Activated T-helper 1 cell treated with anti-CD3 and anti-CD28 coated beads, Interleukin-2, amount 50 U/mL, for 16 hours (primary cell): ENCODE measurements at places on chromosomes 12 and 14.

GRCh38 chr12:21891751-21892217, 49.4 kb downstream of the ABCC9 start:
- no peak for DNase-seq

GRCh38 chr14:52960627-52961026, 9.8 kb upstream of the FERMT2 start:
- no peak for DNase-seq

- peak; percentile 29 for DNase-seq
Observed at GRCh38 chr14:61322011-61322798, 826 bp downstream of the PRKCH start.

GRCh38 chr14:80868260-80868659, 73.3 kb downstream of the CEP128 start:
- no peak for DNase-seq

DNA sequence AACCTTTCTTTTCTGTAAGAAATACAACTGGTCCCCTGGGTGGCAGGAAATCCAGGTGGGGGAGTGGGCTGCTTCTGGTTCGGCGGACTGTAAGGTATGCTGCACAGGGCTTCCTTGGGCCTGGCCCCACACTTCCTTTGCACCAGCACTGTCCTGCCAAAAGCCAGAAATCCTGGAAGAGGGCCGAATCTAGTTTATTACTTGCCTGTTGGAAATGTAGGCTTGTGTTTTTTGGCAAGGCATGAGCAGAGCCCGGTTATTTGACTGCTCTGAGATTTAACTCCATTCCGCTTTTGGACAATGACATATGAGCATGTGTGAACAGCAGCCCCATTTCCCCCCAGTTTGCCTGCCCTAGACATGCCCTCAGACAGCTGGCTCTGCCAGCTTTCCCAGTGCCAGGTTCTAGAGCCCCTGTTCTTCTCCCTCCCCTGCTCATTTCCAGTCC, 86.6 kb downstream of the BORCS5 start:
- no peak for DNase-seq

DNA sequence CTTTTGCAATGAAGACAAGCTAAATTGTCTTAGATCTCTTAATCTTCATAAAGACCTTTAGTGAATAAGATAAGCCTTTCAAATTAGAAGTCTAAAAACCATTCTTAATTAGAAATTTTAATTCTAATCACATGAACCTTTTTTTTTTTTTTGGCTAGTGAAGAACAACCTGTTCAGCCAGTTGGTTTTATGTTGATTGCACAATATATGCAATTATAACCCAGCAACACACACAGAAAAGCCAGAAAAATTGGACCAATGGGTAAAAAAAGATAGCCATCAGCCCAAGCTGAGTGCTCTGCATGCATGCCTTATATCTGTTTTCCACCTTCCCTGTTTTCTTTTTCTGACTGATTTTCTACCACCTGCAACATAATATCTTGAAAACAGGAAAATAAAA, 252.2 kb downstream of the SYT10 start:
- DNase-seq: no peak

DNA sequence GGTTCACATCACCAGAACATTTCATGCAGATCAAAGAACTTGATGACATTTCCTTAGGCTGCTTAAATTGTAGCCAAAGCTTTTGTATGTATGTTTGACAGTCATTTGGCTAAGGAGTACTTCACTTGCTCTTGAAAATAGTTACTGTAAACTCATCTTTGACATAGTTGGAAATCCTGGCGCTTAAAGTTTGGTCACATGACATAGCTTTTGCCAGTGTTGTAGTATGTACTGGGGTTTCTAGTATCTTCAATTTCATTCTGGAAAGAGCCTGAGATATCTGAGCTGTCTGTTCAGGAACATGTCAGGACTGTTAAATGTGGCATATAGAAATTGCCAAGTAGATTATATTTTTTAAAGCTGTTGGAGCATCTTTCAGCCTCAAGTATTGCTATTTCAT, 55.7 kb downstream of the WDR20 start:
- no peak for DNase-seq

DNA sequence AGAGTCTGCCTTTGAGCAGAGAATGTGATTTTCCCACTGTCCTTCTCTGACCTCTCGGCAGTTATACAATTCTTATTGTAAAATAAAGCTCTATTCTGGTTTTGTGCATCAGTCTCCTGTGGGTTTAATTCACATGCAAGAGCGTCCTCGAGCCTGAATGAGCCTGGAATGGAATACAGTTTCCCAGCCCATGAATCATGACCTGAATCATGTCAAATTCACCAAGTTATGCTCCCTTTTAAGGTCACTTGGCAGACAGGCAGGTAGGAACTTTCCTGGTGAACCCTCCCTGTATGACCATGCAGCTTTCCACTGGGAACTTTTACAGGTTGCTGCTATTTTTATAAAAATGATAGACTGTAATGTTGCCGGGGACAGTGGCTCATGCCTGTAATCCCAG, 41.7 kb downstream of the BICD1 start:
- DNase-seq: no peak

GRCh38 chr14:22838631-22839041, 2.3 kb downstream of the MMP14 start:
- no peak for DNase-seq

DNA sequence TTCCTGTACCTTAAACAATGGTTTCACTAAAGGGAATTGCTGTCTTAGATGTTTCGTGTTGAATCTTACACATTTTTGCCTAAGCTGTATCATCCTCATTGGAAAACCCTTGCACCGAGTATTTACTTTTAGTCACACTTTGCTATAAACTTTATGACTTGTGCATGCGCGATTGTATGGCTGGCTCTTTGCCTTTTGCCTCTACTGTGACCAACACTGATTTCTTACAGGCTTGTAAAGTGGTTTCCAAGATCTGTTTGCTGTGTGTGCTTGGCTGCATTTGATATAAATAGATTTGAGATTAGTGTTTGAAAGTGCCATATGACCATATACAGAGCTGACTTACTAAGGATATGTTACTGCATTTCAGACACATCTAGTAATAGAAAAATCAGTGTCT, 40.5 kb downstream of the RASSF3 start:
- no peak for DNase-seq

DNA sequence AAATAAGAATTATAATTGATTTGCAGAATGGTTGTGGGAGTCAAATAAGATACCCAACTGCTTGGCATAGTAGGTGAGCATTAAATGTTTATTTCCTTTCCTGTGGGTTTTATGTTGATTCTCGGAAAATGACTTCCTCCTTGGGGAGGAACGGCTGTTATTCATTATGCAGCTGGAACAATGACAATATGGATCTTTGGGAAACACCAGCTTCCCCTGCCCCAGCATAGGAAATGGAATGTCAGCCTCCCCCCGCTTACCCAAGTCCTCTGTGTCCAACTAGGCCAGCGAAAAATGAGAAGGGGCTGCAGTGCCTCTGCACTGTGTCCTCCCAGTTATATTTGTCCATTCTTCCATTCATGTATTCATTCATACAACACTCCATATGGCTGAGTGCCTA, 11.7 kb upstream of the CCDC177 start:
- DNase-seq: no peak

GRCh38 chr12:79782172-79782900, 91.6 kb upstream of the PAWR start:
- no peak for DNase-seq

- DNase-seq: no peak
Observed at GRCh38 chr14:99672506-99673304, 11.4 kb upstream of the CYP46A1 start.

- DNase-seq: no peak
Observed at GRCh38 chr12:66188584-66189485, at the start of gene IRAK3. TSS of gene IRAK3 (plus strand) at chr12:66189214. CDS start at chr12:66189300, 86 bp downstream.

GRCh38 chr12:122355706-122356105, 66.8 kb downstream of the CLIP1 start:
- no peak for DNase-seq

GRCh38 chr14:30381861-30382480, 177.0 kb upstream of the G2E3 start:
- no peak for DNase-seq

GRCh38 chr12:10558789-10559188, 53.1 kb downstream of the EIF2S3B start:
- DNase-seq: no peak

GRCh38 chr12:117936722-117937484, 31.9 kb downstream of the KSR2 start:
- no peak for DNase-seq

GRCh38 chr12:662566-663292, 516 bp downstream of the NINJ2 start:
- no peak for DNase-seq

- no peak for DNase-seq
Observed at GRCh38 chr14:72714094-72714493, 179.8 kb downstream of the DPF3 start.

GRCh38 chr12:82919388-82920054, 232.8 kb downstream of the TMTC2 start:
- DNase-seq: no peak

- DNase-seq: no peak
Observed at GRCh38 chr14:69321601-69322330, 61.8 kb downstream of the GALNT16 start.

DNA sequence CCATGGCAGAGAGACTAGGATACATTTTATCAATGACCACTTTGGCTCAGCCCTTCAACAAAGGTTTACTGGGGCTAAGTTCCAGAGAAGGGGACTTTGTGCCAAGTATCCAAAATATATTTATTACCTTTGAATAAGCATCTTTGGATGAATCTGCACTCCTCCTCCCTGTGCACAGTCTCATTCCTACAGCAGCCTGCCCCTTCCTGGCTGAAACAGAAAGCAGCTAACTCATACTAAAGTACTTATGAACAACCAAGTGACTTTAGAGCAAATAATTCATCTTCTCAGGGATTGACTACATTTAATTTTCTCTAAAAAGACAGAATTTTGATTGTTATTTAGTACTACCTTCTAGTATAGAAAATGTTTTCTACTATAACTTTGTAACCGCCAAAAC, 47.8 kb upstream of the ETV6 start:
- no peak for DNase-seq

DNA sequence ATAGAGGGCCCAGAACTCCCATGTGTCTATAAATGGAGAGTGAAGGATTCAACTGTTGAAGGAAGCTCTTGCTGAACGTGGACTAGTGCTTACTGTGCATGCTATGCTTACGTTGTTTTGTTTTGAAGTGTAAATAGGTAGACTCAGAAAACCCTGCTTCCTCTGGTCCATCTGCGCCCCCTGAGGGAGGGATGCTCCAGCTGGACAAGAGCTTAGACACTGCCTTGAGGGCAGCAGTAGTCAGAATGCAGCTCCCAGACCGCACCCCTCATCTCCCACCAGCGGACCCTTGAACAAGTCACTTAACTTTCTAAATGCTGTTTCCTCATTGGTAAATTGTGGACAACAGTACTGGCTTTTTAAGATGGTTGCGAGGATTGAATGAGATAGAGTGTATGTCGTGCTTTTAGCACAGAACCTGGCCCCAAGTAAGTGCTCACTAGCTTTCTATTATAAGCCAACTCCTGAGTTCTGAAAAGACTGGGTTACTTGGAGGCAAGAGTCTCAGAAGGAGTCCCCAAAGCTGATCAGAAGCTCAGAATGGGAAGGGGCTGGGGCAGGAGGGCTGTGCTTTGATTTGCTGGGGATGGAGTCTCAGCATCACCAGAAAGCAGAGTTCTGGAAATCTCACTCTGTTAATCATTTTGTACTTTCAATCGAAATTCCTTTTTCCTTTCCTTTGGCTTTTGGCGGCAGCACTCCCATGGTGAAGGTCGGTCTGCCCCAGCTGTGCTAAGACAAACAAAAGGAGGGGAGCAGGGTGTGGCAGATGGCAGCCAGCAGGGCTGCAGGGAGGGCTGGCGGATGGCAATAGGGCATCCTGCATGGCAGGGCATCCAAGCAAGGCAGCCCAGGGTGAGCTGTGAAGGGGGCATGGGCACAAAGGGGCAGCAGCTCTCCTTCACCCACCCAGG, 15.6 kb downstream of the AGAP2 start:
- DNase-seq: no peak

DNA sequence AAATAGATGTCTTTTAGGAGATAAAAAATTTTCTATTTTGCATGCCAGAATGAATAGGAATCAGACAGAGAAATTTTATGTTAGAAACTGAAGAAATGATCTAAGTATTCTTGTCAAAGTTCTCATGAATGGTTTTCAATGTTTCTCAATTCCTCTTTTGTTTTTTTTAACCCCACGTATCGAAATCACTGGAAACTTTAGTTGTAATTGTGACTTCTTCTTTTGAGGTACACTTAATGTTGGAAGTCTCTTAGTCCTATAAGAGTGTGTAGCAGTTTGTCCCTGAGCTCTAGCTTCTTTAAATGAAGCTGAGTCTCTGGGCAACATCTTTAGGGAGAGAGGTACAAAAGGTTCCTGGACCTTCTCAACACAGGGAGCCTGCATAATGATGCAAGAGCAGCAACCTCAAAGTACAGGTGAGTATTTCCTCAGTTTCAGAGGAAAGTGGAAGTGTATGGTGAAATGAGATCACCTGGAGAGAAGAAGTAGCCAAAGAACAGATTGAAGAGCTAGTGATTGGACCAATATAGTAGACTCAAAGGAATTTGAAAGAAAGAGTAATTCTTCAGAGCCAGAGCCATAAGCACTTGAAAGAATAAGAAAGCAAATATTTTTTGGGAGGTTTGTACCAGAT, at the start of gene CLEC6A:
CLEC6A (plus strand) TSS at position 236 of the 634 bp plus-strand sequence; CDS start at position 386, 150 bp downstream.
- DNase-seq: no peak

- DNase-seq: no peak
Observed at GRCh38 chr12:79645235-79645630, 45.5 kb downstream of the PAWR start.

DNA sequence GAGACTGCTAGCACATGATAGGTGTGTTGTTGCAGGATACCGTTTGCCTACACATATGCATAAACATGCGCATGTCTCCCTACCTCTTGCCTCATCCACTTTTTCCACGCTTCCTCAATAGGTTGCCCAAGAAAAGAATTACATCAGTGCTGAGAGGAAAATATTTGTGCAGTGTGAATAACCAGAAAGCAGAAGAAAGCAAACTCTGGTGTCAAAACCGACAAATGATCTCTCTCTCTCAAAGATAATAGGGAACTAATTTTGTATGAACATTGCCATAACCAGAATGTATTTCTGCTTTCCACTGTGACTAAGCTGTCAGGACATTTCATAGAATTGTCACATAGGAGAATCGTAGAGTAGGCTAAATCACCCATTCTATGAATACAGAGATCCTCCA, 1.3 kb downstream of the CLEC7A start:
- no peak for DNase-seq

GRCh38 chr14:40197344-40197743, 765.1 kb upstream of the FBXO33 start:
- no peak for DNase-seq

DNA sequence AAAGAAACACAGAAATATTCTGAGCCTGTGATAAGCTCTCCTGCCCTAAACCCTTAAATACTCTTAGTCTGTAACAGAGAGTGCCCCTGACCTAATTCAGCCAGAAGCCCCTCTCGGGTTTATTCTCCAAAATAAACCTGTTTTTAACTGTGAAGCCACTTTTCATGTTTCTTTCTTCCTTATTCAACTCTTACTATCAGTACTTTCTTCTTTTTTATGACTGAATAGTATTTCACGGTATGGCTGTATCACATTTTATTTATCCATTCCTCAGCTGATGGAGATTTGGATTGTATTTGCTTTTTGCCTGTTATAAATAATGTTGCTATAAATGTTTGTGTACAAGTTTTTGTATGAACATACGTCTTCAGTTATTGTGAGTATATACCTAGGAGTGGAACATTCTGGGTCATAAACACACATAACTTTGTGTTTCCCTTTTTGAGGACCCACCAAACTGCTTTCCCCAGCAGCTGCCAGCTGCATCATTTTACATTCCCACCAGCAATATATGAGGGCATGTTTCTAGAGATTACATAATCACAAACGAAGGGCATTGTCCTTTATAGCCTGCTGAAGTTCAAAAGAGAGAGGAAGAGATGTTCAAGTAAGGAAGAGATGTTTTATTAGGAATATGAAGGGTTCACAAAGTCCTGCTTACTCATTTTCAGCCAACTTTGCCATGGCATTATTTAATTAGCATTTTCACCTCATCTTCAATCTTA, 199.4 kb upstream of the NUDT4 start:
- no peak for DNase-seq
